Left hindlimb (tissue), 1 donor: ENCODE measurements at places on chromosomes 7 and 10.
A peak's percentile ranks its signal among the peaks of the same experiment; 100 is the strongest.

DNA sequence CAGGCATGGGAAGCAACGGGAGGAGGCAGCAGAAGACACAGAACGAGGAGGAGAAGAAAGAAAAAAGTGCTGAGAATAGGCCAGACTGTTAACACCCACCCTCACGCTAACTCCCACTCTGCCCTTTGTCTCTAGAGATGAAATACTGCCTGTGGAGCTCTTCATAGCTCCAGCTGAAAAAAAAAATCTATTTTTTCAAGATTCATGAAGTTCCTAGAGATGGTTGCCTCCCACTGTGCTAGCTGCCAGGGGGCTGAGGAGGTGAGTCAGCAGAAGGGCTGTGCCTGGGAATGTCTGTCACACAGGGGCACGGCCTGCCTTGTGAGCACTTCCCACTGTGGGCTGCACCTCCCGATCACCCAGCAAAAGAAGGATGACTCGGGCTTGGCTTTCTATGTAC lies 144.5 kb downstream of the RNF216 start:
- peak; percentile 78 for DNase-seq

DNA sequence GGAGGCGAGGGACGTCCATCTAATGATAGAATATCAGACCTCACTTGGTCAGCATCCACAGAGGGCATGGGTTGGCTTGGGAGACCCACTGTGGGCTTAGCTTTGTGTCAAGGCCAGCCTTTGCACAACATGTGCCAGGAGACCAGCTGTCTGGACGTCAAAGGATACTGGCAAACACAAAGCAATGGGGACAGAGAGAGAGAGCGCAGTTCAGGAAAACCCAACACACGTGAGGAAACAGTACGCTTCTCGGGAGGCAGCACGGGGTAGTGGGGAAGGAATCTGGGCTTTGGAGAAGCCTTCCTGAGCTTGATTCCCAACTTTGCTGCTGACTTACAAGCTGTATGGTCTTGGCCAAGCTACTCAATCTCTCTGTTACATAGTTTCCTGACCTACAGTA lies 14.7 kb downstream of the PRLHR start:
- DNase-seq: no peak

DNA sequence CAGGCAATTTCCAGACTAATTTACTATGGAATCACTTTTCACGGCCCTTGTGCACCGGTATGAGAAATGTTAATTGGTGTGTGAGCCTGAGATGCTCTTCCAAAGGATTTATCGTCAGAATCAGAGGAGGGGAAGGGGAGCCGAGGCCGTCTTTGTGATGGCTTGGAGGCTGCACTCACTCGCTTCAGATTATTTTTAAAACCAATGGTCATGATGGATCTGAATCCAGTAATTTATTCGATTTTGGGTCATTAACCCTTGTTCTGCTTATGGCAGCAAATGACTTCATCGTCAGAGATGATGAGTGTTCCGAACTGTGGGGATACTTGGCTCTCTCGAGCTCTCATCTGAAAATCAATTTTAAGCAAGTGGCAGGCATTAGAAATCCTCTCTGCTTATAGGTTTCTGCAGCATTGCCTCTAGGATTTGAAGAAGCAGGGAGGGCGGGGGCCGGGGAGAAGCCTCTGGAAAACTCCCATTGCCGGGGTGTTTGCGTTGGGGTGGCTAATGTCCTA lies 576.3 kb downstream of the LRMDA start:
- no peak for DNase-seq

GRCh38 chr10:60369547-60369930 lies 20.1 kb downstream of the ANK3 start:
- DNase-seq: no peak

- DNase-seq: no peak
Observed at GRCh38 chr10:306007-306674, 170.9 kb downstream of the ZMYND11 start.

DNA sequence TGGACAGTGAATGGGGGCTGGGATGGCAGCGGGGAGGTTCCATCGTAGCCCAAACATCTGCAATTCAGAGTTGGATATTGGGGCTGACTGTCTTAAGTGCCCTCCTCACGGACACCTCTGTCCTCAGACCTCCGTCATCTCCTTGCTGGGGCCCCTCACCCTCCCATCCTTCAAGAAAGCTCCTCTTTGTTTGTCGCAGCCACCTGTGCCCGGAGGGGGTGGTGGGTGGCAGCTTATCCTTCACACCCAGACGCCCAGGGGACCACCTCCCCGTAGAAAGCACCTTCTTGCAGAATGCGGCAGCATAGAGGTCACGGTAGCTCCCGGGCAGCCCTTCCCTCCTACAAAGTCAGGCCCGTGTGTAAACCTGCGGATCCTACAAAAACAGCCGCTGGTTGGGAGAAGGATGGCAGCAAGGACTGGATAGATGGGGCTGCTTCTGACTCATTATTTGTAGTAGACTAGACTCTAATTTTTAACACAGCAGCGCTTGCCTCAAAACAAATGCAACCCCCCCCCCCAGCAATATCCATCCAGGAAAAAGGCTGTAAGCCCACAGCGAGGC lies 1.3 kb upstream of the PTPRN2 start:
- DNase-seq: no peak

DNA sequence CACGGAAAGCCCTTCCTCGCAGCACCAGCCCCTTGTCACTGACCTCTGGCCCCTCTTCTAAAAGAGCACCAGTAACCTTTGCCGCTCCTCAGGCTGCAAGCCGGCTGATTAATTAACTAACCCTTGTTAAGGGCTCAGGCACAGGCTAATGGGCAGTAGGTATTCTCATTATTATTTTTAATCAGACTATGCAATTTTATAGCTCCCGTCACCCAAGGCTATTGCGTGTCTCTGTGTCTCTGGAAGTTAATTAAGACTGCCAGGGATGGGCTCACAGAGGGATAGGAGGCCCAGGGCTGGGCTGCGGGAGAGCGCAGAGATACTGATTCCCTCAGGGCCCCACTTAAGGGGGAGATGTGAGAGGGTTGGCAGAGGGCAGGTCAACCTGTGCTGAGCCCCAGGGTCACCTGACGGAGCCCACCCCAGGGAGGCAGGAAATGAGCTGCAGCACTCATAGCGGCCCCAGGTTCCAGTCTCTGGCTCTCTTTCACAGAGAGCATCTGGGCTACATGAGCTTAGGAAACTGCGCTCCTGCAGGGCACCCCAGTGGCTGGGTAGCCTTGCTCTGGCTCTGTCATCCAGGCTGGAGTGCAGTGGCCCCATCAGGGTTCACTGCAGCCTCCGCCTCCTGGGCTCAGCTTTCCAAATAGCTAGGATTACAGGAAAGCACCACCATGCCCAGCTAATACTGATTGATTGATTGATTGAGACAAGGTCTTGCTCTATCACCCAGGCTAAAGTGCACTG lies 92.2 kb upstream of the LRRC4 start:
- DNase-seq: no peak
